ENCODE measurements at places on chromosomes 4 and X. TPM values are rescaled to one million over a fixed set of nuclear protein-coding genes. Genes with fewer than 3 reads are reported as not detected.

ZCCHC12 gene
- polyA plus RNA-seq = 0.17 TPM

PPBP gene
- polyA plus RNA-seq = 7.8 TPM

DNA sequence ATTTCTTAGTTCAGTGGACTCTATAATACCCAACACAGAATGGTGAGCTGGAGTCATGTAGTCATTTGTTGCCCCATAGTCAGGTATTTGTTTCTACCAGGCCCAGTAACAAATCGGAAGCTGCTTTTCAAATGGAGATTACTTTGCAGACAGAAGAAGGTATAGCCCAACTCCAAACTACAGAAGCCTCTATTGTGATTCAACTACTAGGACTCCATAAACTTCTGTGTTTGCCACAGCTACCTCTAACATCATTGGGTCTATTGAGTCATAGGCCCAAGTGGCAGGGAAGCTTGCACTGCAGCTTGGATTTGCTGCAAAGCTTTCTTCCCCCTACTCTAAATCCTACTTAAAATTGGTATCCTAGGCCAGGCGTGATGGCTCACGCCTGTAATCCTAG, 148.8 kb upstream of the STK26 start:
- no peak for DNase-seq

GRCh38 chr4:71683309-71683708, 100.6 kb downstream of the GC start:
- DNase-seq = no peak

DNA sequence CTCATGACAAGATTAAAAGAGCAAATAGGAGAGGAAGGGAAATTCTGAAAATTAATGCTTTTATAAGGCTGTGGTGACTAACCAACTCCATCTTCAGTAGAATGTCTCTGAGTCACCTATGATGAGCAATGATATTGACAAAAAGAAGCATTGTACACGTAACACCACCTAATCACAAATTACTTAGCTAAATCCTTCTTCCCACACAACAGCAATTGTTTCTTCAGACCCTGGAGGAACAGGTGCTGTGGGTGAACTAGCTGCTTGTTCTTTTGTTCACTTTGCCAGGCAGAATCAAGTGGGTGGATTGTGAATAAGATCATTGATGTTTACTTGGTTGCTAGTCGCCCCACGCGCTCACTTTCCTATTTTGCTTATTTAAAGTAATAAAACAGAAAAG, 315.5 kb downstream of the CAMK2D start:
- DNase-seq = no peak

All from muscle of arm (tissue), 14 donors.